ENCODE measurements at places on chromosomes 11 and 22.

GRCh38 chr11:1569251-1569780 is 2.8 kb downstream of the DUSP8 start:
- DNase-seq, result peak; percentile 2

DNA sequence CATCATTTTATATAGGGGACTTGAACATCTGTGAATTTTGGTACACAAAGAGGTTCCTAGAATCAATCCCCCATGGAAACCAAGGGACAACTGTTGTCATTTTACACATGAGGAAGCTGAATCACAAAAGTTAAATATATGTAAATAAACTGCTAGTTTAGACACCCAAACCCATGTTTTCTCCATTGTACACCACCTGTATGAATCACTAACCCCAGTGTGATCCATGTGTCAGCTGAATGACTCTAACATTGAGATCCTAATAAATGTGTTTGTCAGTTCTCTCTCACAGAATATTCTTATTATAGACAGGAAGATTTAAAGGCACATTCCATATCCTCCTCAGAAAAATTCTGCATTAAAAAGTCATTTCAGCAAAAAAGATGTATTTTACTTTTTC is 83.3 kb downstream of the ATG16L2 start:
- no peak for DNase-seq

DNA sequence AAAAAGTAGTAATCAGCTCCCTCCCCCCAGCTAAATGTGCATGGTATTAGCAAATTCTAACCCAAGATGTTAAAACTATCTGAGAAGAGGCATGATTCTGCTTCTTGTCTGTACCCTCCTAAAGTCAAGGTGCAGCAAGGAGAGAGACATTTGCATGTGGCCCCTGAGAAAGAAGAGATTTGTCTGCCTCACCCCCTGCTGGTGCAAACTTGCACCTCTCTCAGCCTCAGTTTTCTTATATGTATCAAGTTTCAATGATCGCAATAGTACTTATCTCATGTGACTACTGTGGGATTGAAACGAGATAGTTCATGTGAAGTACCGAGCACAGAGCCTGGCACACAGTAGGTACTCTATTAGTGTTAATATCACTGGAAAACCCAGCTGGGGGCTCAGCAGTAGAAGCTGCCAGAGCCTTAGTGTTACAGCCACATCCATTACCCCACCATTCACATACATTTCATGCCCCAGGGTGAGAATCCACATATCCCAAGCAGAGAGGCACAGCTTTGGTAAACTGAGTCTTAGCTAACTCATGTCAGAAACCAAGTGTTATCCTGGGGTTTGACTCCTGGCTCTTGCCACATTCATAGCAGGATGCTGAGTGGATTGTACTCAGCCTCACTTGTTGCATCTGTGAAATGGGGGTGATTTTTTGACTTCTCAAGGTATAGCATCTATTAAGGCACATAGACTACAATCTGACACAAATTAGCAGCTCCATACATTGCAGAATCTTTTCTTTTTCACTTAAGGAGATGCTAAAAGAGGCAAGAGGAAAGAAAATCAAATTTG is 24.9 kb downstream of the CD44 start:
- peak; percentile 17 for DNase-seq

- no peak for DNase-seq
Measured at GRCh38 chr22:19819911-19820879, 34.5 kb downstream of the GNB1L start.

- no peak for DNase-seq
Measured at GRCh38 chr11:69921128-69922014, 102.2 kb upstream of the FGF3 start.

All from NCI-H2171 treated with DMSO at 0.1 percent for 48 hours (cell line).